Effector memory CD8-positive, alpha-beta T cell (primary cell): ENCODE measurements at places on chromosomes 5 and 9.

DNA sequence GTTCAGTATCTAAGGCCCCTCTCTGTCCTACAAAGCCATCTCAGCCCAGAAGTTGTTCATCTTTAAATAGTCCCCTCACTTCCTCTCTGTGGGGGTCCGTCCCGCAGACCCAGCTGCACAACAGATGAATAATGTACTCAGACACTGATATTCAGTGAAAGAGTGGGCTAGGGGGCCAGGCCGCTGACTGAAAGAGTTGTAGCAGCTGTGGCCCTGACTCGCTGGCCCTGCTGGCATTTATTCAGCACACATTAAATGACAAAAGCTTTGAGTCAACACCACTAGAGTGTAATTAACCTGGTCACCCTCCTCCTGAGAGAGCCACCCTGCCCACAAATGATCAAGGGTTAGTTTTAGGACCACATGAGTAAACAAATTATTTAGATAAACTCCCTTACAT lies 76.3 kb downstream of the MED10 start:
- peaks cover 37% of the 10 kb centered on the region for H3K27me3 ChIP-seq
- H3K27ac ChIP-seq = no peak overlapping the region
- DNase-seq = no peak
- H3K36me3 ChIP-seq = peaks cover 4% of the 10 kb centered on the region
- H3K4me3 ChIP-seq = no peak overlapping the region

GRCh38 chr9:92406477-92406876 lies 2.1 kb upstream of the OGN start:
- peak overlapping the region; percentile 1 for H3K27ac ChIP-seq
- H3K36me3 ChIP-seq = no peaks in the 10 kb centered on the region
- H3K27me3 ChIP-seq = no peaks in the 10 kb centered on the region

GRCh38 chr9:38130724-38131123 lies 61.7 kb upstream of the SHB start:
- DNase-seq = no peak
- no peak overlapping the region for H3K4me3 ChIP-seq
- H3K27ac ChIP-seq = no peak overlapping the region
- H3K27me3 ChIP-seq = peaks cover 32% of the 10 kb centered on the region

GRCh38 chr5:5560016-5560415 lies 137.5 kb downstream of the ICE1 start:
- DNase-seq = no peak
- H3K27me3 ChIP-seq = peaks cover 69% of the 10 kb centered on the region
- H3K4me1 ChIP-seq = no peaks in the 10 kb centered on the region
